NCI-H2081 treated with DMSO at 0.1 percent for 48 hours (cell line): ENCODE measurements at places on chromosomes 16 and 17.
A peak's percentile ranks its signal among the peaks of the same experiment; 100 is the strongest.

DNA sequence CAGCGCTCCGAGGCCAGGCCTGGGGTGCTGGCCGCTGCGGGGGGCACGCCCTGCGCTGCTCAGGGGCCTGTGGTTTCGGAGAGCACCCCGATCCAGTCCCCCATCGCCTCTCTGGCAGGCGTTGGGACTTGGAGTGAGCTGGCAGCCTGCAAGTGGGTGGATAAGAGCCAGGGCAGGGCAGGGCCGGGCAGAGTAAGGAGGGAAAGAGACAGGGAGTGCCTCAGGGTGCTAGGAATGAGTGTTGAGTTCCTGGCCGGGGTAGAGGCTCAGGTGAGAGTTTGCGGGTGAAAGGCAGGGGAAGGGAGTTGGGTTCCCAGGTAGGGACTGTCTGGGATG, 1.3 kb downstream of the CDH13 start:
- no peak for DNase-seq

DNA sequence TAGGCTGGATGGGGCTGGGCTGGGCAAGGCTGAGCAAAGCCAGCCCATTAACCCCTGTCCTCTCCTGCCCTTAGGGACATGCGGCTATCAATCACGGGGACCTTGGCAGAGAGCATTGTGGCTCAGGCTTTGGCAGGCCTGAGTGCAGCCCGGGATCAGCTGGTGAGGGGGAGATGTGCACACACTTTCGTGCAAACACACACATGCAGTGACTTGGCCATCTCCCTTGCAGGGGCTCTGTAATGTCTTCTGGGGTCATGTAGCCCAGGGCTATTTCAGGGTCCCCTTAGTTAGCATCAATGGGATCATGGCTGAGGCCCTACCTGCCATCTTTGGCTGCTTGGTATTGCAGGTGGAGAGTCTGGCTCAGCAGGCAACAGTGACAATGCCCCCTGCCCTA, 6.9 kb downstream of the CARMIL2 start:
- no peak for DNase-seq

DNA sequence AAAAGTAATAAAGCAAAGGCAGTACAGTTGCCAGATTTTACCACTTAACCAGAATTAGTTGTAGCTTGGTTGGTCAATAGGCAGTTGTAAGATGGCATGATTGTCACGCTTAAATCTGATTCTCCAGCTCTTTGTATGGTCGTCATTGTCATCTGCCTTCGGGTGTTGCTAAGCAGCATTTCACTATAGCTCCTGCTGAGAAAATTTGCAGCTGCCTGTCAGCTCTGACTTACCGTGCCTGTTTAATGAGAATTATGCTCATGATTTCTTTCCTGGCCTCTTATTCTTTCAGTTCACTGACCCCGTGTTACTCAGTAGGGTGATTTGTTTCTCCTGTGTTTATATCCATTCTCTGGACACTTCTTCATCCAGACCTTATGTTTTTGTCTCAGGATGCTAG, 66.7 kb downstream of the TANGO6 start:
- DNase-seq: peak; percentile 26

DNA sequence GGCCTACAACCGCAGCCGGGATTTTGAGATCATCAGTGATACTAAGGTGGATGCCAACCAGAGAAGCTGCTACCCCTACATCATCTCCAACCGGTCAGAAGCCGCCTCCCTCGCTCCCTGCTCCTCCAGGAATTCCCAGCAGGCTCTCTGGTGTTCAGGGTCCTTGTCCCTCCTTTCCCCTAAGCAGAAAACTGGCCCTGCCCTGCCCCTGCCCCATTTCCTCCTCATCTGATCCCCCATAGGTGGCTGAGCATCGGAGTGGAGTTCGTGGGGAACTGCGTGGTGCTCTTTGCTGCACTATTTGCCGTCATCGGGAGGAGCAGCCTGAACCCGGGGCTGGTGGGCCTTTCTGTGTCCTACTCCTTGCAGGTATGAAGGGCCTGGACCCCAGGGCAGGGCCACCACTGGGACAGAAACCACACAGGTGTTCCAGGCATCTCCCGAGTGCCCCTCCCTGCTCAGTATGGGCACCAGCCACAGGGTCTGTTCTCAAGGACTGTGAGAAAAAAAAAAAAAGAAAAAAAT, 29.8 kb downstream of the ANKRD40 start:
- no peak for DNase-seq
